D721Med (cell line): ENCODE measurements at places on chromosomes 2 and 18.

- DNase-seq: no peak
Measured at GRCh38 chr2:29343830-29344229, 228.6 kb downstream of the CLIP4 start.

- DNase-seq: no peak
Measured at GRCh38 chr2:122755281-122755780, 999.9 kb downstream of the TSN start.

DNA sequence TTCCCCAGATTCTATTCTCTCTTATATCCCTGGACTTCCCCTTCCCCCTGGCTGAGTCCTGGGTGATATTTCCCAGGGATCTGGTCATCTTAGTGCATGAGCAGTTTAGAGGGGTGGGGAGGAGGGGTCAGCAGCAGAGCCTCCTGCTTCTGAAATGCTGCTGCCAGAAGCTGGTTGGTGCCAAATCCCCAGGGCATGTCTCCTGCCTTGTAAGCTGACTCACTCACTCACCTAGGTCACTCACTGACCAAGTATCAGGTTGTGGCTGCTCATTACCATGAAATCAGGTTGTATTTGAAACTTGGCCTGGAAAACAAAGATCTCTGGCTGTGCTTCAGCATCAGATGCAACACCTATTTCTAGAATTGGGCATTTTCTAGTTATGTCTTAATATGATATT, 14.3 kb downstream of the GPR39 start:
- DNase-seq: no peak

DNA sequence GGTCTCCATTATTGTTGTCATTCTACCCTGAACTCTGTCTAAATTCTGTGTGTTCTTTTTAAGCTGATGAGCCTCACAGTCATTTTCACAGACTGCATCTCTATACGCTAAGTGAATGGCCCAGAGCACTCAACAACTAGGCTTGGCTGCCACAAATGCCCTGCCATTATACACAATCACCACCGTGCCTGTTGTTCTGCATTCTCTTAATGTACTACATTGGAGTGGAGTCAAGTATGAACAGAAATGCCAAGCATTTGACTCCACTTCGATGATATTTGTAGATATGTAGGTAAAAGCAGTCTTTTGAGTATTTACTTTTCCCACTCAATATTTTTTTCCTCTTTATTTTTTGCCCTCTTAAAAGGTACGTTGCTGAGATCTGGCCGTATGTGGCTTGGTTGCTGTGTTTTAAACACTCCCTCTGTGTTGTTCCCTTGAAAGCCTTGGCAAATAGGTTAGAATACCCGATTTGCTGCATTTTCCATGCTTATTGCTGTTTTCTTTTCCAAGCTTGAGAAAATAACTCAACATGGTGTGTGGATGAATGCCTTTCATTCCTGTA, 36.2 kb upstream of the TMEFF2 start:
- DNase-seq: no peak

- no peak for DNase-seq
Measured at GRCh38 chr2:200354833-200355751, 48.6 kb downstream of the SPATS2L start.
